ENCODE measurements at places on chromosomes 1 and 21.

DNA sequence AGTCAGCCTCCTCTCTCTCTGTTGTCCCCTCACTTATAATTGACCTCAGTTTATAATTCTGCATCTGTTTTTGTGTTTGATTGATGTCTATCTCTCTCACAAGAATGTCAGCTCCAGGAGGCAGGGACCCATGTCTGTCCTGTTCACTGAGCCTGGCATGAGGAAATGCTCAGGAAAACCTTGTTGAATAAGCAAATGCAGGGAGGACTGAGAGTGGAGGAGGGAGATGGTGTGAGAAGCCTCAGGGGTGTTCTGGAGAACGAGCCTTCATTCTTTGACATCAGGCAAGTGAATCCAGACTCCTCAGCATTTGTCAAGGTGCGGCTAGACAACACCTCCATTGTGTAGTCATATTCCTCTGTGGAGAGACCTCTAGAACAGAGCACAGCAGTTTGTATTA, 45.5 kb downstream of the MAN1C1 start:
- DNase-seq, result no peak

- DNase-seq, result peak; percentile 18
These were observed 125.1 kb downstream of the ETS2 start for GRCh38 chr21:38930853-38931252.

DNA sequence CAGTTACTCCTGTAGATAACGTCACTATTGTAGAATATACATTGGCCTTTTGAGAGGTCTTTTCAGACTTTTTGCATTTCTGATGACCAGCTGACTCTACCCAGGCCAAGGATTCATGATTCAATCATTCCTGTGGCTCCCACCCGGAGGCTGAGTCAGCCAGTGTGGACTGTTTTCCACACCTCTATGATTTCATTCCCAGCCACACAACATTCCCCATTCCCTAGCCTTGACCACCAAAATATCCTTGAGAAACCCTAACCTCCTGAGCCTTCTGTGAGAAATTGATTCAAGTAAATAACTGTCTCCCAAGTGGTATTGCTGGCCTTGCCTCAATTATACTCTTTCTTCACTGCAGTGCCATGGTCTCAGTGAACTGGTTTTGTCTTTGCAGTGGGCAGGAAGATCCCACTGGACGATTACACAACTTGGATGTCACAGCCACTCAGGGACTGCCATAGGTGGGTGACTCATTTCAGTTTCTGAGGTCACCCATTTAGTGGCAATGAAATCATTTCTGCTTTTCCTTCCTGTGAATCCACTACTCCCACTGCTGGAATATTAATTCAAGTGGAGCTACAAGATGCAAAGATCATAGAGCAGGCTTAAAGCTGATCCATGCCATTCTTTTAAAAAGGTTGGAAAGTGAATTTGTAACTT, 518.6 kb upstream of the ZP4 start:
- peak; percentile 97 for DNase-seq

DNA sequence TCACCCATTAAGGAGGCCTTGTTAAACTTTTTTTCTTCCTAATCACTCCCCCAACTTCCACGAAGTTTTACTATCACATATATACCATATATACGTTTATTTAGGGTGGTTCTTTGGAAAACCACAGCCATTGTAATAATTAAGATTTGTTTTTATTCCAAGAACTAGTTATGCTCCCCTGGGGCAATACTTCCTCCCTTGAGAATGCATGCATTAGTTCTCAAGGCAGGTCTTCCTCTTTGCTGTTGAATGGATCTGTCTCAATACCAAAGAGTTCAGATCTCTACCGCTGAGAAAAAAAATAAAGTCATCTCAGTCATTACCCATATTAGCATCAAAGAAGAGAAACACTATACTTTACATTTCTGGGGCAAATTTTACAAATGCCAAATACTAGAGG, 567.7 kb upstream of the RGS18 start:
- no peak for DNase-seq

DNA sequence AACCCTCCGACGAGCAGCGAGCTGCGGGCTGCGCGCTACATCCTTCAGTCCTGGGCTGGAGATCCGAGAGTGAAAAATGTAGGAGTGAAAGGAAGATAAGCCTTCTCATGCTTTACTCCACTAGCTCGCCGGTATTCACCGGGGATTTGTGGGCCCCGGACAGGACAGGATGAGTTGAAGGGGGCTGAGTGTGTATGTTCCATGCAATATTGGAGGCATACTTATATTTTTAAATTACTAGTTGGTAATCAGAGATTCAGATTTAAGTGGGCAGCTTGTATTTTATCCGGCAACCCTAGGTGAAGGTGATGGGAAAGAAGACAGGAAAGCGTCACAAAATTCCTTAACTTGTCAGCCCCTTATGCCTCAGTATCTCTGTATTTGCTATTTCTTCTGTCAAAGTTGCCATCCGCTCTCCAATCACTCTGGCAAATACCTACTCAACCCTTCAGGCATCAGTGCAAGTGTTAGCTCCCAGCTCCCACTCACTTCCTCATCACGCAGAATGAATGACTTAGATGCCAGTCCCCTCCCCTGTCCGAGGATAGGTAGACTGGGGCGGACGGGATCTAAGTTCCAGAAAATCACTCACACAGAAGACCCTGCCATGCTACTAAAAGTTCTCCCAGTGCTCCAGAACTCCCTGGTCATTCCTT, 503 bp upstream of the PIGM start:
- DNase-seq, result no peak

GRCh38 chr1:89804642-89805237, 16.1 kb upstream of the LRRC8D start:
- peak; percentile 63 for DNase-seq

- DNase-seq, result peak; percentile 73
These were observed 115.6 kb upstream of the SLC45A1 start for GRCh38 chr1:8202182-8202905.

GRCh38 chr1:208161656-208162375, 82.4 kb downstream of the PLXNA2 start:
- DNase-seq, result no peak

DNA sequence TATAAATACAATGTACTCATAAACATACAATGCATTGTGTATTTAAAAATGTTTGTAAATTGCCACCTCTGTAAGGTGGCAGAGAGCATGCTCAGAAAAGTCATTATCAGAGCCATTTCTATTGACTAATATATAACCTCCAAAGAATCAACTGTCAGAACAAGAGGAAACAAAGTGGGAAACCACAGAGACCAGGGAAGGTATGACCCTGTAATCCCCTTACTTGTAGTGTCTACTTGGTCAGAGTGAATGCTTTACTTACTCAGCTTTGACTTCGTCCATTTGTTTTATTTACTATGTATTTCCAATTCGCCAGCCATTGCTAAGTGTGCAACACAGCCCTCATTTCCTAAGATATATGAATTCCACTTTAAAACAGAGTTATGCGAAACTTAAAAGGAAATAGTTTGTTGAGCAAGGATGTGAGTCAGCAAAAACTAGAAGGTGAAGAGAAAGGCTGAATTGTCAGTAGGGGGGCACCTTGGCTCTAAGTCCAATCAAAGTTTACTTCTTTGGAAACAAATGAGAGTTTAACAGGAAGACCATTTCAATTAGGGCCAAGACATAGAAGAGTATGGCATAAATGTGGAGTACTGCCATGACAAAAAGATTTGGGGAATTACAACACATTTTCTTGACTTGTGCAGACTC, 671.7 kb upstream of the PTBP2 start:
- no peak for DNase-seq

Measured in stromal cell of bone marrow (primary cell).